Adrenal gland (tissue), 19 donors: ENCODE measurements at places on chromosomes 16 and 17.
A peak's percentile ranks its signal among the peaks of the same experiment; 100 is the strongest.

GRCh38 chr17:2233441-2233947 lies 70.1 kb downstream of the SMG6 start:
- H3K4me3 ChIP-seq: no peak overlapping the region
- peaks cover 29% of the 10 kb centered on the region for H3K4me1 ChIP-seq
- no peak for DNase-seq

GRCh38 chr17:31148205-31148604 lies 53.4 kb downstream of the NF1 start:
- H3K27me3 ChIP-seq: no peaks in the 10 kb centered on the region
- H3K36me3 ChIP-seq: no peaks in the 10 kb centered on the region
- peaks cover 4% of the 10 kb centered on the region for H3K4me1 ChIP-seq
- no peak for DNase-seq
- peak overlapping the region; percentile 2 for H3K27ac ChIP-seq
- H3K4me3 ChIP-seq: no peak overlapping the region

DNA sequence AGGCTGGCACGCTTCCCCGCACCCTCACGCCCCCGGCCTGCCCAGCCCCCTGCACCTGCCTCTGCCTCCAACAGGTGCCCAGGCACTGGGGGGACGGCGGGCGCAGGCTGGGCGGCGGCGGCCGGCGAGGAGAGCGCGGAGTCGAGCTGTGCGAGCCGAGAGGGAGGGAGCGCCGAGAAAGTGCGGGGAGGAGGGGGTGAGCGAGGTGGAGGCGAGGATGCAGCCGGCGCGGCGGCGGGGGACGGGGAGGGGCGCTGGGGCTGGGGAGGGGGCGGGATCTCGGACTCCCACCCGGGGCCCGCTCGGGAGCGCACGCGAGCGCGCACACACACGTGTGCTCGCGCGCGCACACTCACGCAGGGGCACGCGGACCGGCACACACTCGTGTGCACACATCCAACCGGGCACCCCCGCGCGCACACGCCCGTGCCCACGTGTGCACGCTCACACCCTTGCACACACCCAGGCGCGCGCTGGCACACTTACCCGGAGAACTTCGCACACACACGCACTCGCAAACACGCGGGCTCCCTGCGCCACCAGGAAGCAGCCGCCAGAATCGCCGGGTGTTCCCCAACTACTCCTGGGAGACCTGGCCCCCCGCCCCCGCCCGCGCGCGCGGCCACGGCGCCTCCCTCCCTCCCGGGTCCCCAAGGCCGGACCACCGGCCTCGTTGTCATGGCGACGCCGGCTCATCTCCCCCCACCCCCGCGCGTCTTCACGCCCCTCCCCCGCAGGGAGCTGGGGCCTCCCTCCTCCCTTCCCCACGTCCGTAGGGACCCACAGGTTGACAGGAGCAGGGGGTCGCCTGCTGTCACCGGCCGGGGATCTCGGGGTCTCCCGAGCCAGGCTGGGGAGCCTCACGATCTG lies at the start of gene DOC2A:
Gene DOC2A, minus strand, starts transcription at position 184 of the 870 bp plus-strand sequence. CDS start 805 bp downstream, outside the sequence.
- H3K27me3 ChIP-seq: peaks cover 22% of the 10 kb centered on the region
- H3K36me3 ChIP-seq: no peaks in the 10 kb centered on the region
- no peak within 1 kb of the TSS for H3K27ac ChIP-seq

- no peaks in the 10 kb centered on the region for H3K4me1 ChIP-seq
- no peak overlapping the region for H3K4me3 ChIP-seq
- no peak overlapping the region for H3K27ac ChIP-seq
- no peaks in the 10 kb centered on the region for H3K36me3 ChIP-seq
These were observed 75.8 kb upstream of the CNTNAP4 start for GRCh38 chr16:76201385-76201784.
